ENCODE measurements at places on chromosomes 3 and 15. TPM values are rescaled to one million over a fixed set of nuclear protein-coding genes. Genes with fewer than 3 reads are reported as not detected.
A peak's percentile ranks its signal among the peaks of the same experiment; 100 is the strongest.

GRCh38 chr15:53266176-53266575, 476.0 kb upstream of the ONECUT1 start:
- H3K27ac ChIP-seq, result no peak overlapping the region
- DNase-seq, result no peak
- no peaks in the 10 kb centered on the region for H3K36me3 ChIP-seq
- no peaks in the 10 kb centered on the region for H3K4me1 ChIP-seq
- no peaks in the 10 kb centered on the region for H3K27me3 ChIP-seq

DNA sequence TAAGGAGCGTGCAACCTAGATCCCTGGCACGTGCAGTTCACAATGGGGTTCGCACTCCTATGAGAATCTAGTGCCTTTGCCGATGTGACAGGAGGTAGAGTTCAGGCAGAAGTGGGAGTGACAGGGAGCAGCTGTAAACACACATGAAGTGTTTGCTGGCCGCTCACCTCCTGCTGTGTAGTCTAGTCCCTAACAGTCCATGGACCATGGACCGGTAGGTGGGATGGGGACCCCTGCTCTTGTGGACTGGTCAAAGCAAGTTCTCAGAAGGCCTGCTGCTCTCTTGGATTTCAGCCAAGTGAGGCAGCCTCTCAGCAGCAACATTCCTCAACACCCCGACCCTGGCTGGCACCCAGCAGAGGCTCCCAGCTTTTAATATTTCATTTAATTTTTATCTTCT, 58.2 kb upstream of the SNRPA1 start:
- no peak overlapping the region for H3K4me3 ChIP-seq
- no peaks in the 10 kb centered on the region for H3K36me3 ChIP-seq
- no peak for DNase-seq

DNA sequence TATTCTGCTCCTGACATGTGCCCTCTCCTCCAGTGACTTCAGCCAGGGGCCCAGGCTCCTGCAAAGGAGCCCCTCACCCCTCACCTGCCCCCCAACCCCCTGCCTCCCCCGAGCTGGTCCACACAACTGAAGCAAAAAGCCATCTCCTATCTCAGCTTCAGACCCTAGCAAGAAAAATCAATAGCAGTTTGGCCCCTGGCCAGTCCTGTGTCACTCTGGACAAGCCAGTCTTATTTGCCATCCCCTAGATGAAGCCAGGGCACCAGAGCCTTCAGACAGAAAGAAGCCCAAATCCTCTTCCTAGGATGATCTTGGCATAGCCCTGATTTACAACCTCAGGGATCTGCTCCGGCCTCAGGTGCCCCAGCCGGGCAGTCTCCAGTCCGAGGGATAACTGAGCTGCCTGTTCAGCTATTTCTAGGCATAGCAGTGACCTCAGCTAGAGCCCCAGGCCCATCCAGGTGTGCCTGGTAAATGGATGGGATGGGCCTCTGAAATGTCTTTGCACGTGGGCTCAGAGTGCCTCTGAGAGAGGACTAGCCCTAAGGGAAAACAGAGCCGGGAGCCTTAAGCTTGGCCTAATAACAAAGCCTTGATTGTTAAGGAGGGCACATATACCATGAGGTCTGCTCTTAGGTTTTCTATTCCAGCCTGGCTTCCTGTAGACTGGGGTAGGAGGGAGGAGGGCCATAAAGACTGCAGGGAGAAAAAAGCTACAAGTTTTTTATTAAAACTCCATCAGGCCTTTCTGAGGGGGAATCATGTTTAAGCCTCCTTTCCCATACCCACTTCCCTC, 242.0 kb downstream of the SHQ1 start:
- H3K4me1 ChIP-seq, result no peaks in the 10 kb centered on the region
- no peaks in the 10 kb centered on the region for H3K27me3 ChIP-seq
- no peak overlapping the region for H3K4me3 ChIP-seq
- no peak for DNase-seq
- H3K36me3 ChIP-seq, result no peaks in the 10 kb centered on the region

GRCh38 chr3:159624616-159625015, 364.0 kb upstream of the IL12A start:
- no peak overlapping the region for H3K4me3 ChIP-seq
- no peak overlapping the region for H3K27ac ChIP-seq
- no peaks in the 10 kb centered on the region for H3K27me3 ChIP-seq

DNA sequence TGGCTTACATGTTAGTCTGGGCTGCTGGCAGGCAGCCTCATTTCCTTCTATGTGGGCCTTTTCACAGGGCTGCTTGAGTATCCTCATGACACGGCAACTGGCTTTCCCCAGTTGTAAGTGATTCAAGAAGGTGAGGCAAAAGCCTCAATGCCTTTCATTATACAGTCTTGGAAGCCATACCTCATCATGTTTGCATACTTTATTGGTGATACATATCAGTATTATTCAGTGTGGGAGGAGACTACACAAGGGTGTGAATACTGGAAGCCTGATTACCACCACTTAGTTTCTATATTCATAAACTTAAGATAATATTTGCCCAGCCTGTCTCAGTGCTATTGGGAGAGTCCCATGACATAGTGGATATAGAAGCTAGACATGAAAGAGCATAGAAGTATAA, 346.8 kb downstream of the SOX2 start:
- no peaks in the 10 kb centered on the region for H3K4me1 ChIP-seq
- H3K36me3 ChIP-seq, result no peaks in the 10 kb centered on the region
- no peaks in the 10 kb centered on the region for H3K27me3 ChIP-seq

GRCh38 chr15:39869858-39870515, 50.1 kb downstream of the GPR176 start:
- no peaks in the 10 kb centered on the region for H3K27me3 ChIP-seq
- DNase-seq, result no peak
- no peaks in the 10 kb centered on the region for H3K36me3 ChIP-seq
- H3K4me1 ChIP-seq, result no peaks in the 10 kb centered on the region
- H3K27ac ChIP-seq, result no peak overlapping the region
- no peak overlapping the region for H3K4me3 ChIP-seq

GRCh38 chr3:14634763-14635400, 16.7 kb upstream of the CCDC174 start:
- H3K36me3 ChIP-seq, result no peaks in the 10 kb centered on the region
- no peak overlapping the region for H3K27ac ChIP-seq

DNA sequence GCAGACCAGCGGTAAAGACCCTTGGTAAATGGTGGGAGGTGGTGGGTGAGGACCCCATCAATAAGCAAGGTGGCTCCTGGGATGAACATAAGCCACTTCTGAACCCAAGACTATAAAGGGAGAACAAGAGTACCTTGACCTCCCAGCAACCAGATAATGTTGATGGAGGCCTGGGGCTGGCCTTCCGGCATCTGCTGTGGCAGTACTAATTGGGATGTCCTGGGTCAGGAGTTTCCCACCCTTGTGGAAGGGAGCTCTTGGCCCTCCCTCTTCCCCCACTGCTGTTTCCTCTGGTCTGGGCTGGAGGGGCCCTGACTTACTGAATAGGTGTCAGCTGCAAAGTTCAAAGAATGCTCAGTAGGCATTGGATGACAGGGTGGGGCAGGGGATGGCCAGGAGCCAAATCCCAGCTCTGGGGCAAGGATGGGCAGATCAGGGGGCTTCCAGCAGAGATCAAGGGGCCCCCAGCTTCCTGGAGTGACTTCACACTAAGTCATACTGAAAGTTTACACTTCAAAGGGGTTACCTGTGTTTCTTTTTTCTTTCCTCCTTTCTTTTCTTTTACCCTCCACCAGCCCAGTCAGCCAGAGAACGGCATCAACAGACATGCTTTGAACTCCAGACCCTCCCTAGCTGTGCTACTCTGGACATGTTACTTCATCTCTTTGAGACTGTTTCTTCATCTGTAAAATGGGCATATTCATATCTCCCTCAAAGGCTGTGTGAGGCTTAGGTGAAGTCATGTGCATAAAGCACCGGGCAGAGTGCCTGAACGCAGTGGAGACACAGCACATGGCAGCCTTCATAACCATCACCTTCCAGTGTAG, 1.5 kb downstream of the RBP1 start:
- peak overlapping the region; percentile 69 for H3K4me3 ChIP-seq
- H3K4me1 ChIP-seq, result peaks cover 27% of the 10 kb centered on the region
- DNase-seq, result no peak
- H3K36me3 ChIP-seq, result no peaks in the 10 kb centered on the region

DNA sequence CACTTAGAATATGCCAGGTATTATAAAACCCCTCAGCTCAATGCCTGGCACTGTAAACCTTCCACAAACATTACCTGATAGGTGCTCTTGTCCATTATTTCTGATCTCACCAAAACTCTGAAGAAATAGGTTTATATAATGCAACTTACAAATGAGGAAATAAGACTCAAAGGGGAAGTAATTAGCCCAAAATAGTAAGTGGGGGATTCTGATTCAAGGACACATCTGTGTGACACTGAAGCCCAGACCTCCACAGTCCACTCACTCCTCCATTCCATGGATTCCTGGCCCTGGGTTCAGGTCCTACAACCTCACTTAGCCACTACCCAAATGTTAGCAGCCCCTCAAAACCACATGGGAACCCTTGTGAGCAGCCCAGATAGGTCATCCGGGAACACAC, 49.9 kb downstream of the TRANK1 start:
- H3K4me3 ChIP-seq, result no peak overlapping the region
- no peak for DNase-seq
- no peak overlapping the region for H3K27ac ChIP-seq
- H3K4me1 ChIP-seq, result no peaks in the 10 kb centered on the region

DNA sequence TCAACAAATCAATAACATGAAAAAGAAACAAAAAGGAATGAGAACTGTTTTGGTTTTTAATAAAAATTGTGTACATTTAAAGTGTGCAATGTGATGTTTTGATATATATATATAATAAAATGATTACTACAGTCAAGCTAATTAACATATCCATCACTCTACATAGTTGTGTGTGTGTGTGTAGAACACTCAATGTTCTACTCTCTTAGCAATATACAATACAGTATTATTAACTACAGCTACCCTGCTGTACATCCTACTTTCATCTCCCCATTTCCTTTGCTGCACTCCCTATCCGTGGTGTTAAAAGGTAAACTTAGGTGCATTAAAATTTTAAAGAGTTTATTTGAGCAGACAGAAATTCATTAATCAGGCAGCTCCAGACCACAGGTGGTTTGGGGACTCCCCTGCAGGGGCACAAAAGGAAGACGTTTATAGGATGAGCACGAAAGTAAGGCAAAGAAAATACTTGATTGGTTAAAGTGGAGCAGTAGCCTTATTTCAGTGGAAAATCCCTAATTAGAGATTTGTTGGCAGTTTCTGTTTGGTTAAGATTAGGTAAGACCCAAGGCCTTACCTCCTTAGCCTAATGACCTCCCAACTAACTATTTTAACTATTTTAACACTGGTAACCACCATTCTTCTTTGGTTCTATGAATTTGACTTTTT, 61.8 kb upstream of the SNRK start:
- H3K27ac ChIP-seq, result no peak overlapping the region
- H3K36me3 ChIP-seq, result no peaks in the 10 kb centered on the region
- H3K4me1 ChIP-seq, result no peaks in the 10 kb centered on the region
- no peak for DNase-seq
- H3K4me3 ChIP-seq, result no peak overlapping the region

- no peak overlapping the region for H3K4me3 ChIP-seq
- H3K27me3 ChIP-seq, result no peaks in the 10 kb centered on the region
- no peaks in the 10 kb centered on the region for H3K4me1 ChIP-seq
- no peaks in the 10 kb centered on the region for H3K36me3 ChIP-seq
Observed at GRCh38 chr3:87120881-87121280, 106.2 kb upstream of the CHMP2B start.

GRCh38 chr15:42548249-42549031, at the start of the genes HAUS2 and LRRC57:
Gene HAUS2 (plus strand): TSS chr15:42548838. CDS start chr15:42548873, 35 bp downstream.
Gene LRRC57 (minus strand): TSS chr15:42548793. CDS start chr15:42548434, 359 bp downstream.
- peaks cover 4% of the 10 kb centered on the region for H3K36me3 ChIP-seq
- peak within 1 kb of the TSS; percentile 80 for H3K4me3 ChIP-seq
- H3K4me1 ChIP-seq, result peaks cover 38% of the 10 kb centered on the region
- no peaks in the 10 kb centered on the region for H3K27me3 ChIP-seq
- DNase-seq, result peak; percentile 90

- H3K27me3 ChIP-seq, result no peaks in the 10 kb centered on the region
- DNase-seq, result no peak
- H3K4me3 ChIP-seq, result no peak overlapping the region
- H3K27ac ChIP-seq, result no peak overlapping the region
Observed at GRCh38 chr3:29203851-29204250, 77.0 kb upstream of the RBMS3 start.

- no peaks in the 10 kb centered on the region for H3K27me3 ChIP-seq
- H3K4me3 ChIP-seq, result no peak overlapping the region
- DNase-seq, result no peak
- peaks cover 10% of the 10 kb centered on the region for H3K36me3 ChIP-seq
- no peak overlapping the region for H3K27ac ChIP-seq
- H3K4me1 ChIP-seq, result no peaks in the 10 kb centered on the region
Observed at GRCh38 chr3:172332256-172333041, 115.8 kb downstream of the GHSR start.

DNA sequence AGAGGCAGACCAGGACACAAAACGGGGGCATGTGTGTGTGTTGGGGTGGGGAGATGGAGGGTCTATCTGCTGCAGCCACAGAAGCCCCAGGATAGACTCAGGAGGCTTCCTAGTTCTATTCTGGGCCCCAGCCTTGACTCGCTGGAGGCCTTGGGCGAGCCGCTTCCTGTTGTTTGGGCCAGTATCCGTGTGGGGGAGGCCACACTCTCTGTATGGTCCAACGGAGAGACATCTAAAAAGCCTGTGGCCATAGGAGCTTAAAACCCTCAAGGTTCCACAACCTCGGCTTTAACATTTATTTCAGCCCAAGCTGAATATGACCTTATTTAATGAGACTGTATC, 32.8 kb downstream of the POC1A start:
- peak overlapping the region; percentile 46 for H3K27ac ChIP-seq
- H3K4me1 ChIP-seq, result no peaks in the 10 kb centered on the region
- no peaks in the 10 kb centered on the region for H3K36me3 ChIP-seq
- DNase-seq, result peak; percentile 62
- H3K27me3 ChIP-seq, result no peaks in the 10 kb centered on the region
- no peak overlapping the region for H3K4me3 ChIP-seq

DNA sequence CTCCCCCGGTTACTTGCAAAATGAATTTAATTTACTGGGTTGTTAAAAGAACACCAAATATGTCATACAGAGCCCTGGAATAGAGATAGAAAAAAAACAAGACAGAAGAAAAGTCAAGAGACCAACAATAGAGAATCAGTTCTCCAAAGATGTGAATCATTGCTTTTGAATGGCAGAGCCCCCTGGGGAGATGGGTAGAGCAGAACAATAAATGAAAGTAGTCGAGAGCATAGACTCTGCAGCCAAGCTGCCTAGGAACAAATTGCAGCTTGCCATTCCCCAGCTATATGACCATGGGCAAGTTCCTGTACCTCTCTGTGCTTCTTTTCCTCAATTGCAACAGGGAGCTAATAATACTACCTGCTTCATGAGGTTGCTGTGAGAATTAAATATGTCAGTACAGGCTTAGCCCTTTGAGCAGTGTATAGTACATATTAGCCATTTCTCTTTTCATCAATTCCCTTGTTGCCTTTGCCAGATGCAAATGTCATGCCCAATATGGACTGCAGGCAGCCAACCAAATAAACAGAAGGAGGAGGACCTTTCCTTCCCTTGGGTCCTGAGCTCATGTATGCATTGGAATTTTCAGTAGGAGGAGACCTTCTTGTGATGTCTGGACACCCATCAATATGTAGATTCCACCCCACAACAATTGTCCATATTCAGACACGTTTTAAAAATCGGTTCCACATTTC, 25.0 kb upstream of the BFSP2 start:
- H3K27me3 ChIP-seq, result no peaks in the 10 kb centered on the region
- DNase-seq, result no peak
- no peak overlapping the region for H3K27ac ChIP-seq
- H3K36me3 ChIP-seq, result no peaks in the 10 kb centered on the region
- no peak overlapping the region for H3K4me3 ChIP-seq

GRCh38 chr15:75723171-75723846, 10.7 kb upstream of the CSPG4 start:
- no peak overlapping the region for H3K27ac ChIP-seq
- no peak overlapping the region for H3K4me3 ChIP-seq
- no peaks in the 10 kb centered on the region for H3K36me3 ChIP-seq

The GPR87 gene
- total RNA-seq, result not detected

The SOX14 gene
- not detected for total RNA-seq

The SLC2A2 gene
- total RNA-seq, result not detected

The HTR3E gene
- total RNA-seq, result not detected

The CDCP1 gene
- total RNA-seq, result 0.24 TPM
